GM03348 (cell line): ENCODE measurements at places on chromosomes 1 and 21.

GRCh38 chr1:55050283-55050682 lies 10.9 kb downstream of the PCSK9 start:
- peak; percentile 77 for DNase-seq

DNA sequence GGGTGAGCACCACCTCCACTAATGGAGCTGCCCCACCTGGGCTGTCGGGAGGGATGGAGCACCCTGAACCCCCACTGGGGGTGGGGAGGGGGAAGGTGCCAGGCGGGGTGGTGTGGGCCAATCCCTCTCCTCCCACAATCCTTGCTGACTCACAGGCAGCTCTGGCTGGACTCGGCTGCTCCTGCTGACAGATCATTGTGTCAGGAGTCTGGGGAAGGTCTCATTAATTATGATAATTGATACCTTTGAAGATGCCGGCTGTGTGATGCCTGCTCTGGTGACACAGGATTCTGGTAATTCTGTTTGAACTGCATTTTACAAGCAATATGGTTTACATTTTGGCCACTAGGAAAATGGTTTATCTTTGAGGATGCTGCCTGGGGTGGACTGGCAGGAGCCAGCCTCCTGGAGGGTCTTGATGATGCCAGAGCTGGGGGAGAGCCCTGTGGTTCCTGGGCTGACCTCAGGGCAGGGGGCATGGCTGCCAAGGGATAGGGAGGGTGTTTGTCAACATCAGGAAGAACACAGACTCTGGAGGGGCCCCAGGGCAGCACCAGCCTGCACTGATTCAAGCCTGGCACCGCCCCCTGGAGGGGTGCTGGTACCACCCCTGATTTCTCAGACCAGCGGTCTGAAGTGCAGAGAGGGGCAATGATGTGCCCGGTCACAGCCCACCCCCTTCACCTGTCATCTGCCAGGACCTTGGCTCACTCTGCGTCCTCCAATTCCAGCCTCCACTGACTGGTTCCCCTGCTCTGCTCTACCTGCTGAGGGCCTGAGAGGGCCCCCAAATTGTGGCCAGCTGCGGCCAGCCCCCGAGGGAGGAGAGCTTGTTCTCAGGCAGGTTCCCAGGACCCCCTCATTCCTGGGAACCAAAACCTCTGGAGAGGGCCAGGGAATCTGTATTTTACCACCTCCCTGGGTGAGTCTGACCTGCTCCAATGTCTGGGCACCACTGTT lies 338.8 kb downstream of the MATN1 start:
- DNase-seq, result no peak

- peak; percentile 51 for DNase-seq
Measured at GRCh38 chr1:221801773-221802516, 60.1 kb upstream of the DUSP10 start.

- no peak for DNase-seq
Measured at GRCh38 chr21:18265944-18266343, 21.3 kb downstream of the CHODL start.

DNA sequence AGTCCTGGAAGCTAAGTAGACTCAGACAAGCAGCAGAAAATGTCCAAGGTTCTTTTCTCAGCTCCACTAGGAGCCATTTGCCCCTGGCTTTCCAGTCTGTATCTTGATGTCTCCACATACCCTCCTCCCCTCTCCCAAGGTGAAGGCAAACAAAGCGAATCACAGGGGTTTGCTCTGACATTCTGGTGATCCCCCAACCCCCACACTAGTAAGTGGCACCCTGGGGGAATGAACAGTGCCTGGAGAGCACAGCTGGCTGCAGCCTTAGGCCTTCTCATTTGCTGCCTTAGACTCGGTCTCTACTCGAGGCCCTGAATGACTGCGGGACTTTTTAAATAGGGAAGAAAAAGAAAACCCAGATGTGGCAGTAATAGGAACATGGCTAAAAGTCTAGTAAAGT lies 15.3 kb downstream of the ERI3 start:
- DNase-seq, result no peak

GRCh38 chr1:243301059-243301458 lies 45.2 kb downstream of the SDCCAG8 start:
- DNase-seq, result no peak

DNA sequence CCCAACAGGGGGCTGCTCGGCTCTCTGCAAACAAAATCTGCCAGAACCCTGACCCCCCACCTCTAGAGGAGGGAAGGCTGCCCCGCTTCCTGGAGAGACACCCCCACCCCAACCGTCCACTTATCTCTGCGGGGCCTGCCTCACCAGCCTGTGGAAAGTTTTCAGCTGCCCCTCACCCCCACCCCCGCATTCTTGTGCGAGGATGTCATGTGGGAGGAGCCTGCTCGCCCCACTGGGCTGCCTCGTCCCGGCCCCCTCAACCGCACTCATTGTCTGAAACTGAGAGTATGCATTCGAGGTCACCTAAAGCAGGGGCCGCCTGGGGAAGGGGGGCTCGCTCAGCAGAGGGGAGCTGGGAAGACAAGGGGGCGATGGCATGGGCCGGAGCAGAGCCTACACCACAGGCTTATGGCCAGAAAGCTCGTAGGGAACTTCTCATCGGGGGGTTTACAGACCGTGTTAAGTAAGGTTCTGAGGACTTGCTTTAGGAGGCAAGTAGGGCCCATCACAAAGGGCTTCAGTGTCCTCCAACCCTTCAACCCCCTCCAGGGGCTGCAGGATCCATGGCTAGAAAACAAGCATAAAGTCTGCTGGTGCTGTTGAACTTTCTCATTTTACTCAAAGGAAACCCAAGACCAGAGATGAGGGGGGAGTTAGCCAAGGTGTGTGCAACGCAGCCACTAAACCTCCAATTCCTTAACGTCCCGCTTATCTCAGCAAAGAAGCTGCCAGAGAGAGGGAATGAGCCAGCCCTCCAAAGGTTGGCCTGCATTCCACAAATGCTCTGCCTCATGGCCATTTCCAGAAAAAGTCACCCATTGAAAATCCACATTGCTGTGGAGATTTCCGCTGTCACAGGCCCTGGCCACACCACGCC lies 9.4 kb downstream of the EPHA2 start:
- peak; percentile 96 for DNase-seq

GRCh38 chr1:6489383-6489765 lies 2.1 kb downstream of the PLEKHG5 start:
- no peak for DNase-seq

- no peak for DNase-seq
Measured at GRCh38 chr1:1669468-1670440, 10.9 kb upstream of the CDK11B start.

GRCh38 chr1:247421074-247421473 lies 5.1 kb downstream of the NLRP3 start:
- no peak for DNase-seq

DNA sequence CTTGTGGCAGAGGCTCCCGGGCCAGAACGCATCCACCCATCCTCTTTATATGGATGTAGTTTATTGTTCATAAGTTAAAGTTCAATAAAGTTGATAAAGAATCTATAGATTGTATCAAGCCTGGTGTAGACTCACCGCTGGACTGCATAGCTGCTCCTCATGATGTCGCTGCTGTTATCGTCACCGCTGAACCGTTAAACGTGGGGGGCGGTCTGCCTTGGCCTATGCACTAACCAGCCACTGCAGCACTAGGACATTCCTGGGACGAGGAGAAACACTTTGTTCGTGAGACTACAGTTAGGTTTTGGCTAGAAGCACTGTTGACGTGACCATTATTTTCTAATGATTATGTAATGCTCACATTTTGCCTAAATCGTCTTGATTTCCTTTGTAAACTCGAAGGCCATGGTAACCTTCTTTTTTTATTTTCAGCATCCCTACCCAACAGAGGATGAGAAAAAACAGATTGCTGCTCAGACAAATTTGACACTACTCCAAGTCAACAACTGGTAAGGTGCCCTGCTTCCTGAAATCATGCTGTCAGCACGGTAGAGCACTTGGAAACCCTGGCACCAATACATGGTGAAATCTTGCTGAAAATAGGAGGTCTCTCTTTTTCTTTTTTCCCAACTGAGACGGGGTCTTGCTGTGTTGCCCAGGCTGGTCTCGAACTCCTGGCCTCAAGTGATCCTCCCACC lies 50.2 kb downstream of the PKNOX1 start:
- no peak for DNase-seq

GRCh38 chr1:208043691-208044181 lies 132.8 kb upstream of the CD34 start:
- no peak for DNase-seq

- no peak for DNase-seq
Measured at GRCh38 chr1:66506991-66507390, 27.0 kb upstream of the SGIP1 start.

- no peak for DNase-seq
Measured at GRCh38 chr1:222784916-222785315, 29.9 kb upstream of the DISP1 start.

DNA sequence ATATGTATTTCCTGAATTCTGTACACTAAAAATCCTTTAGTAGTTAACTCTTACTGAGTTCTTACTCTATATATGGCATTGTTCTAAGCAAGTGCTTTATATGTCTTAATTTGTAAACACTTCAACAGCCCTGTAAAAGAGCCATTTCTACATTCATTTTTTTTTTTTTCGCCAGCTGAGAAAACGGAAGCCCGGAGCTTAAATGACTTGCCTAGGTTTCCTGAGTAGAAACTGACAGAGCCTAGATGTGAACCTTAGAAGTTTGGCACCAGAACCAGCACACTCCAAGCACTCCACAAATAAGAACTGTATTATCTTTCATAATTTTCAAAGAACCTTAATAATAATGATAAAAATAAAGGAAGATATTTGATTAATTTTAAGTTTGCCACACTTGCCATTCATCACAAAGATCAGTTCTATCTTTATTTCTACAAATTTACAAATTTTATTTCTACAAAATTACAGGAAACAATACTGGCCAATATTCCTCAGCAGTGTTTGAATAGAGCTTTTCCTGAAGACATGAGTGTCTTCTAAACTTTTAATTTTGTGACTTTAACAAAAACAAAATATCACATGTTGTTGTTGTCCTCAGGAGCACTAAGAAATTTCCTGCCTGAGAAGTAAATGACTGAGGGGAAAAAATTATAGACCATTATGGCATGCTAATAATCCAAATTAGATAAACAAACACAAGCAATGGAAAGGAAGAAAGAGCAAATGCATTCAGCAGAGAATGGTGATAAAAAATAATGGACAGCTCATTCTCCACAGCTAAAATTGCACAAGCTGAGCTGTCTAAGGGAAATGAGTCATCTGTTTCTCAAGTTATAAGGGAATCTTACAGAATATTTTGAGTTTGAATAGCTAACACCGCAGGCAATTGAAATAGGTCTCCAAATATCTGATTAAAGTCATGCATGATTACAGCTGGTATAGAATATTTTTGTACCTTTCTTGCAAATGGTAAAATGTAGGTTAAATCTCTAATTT lies 71.2 kb downstream of the DPYD start:
- DNase-seq, result peak; percentile 81

DNA sequence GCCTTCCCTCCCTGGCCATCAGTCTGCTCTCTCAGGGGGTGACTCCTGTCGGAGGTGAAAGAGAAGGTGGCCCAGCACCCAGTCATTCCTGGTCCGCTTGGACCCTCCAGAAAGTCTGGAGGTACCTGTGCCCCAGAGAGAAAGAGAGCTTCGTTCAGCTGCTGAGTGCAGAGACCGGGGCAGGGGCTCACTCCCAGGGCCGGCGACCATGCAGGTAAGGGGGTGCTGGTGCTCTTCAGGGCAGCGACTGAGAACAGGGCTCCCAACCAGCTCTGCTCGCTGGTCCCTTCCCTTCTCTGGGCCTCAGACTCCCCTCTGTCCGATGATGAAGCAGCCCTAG lies 30.1 kb downstream of the HSPG2 start:
- DNase-seq, result no peak

GRCh38 chr1:224175617-224176016 lies 7.4 kb upstream of the DEGS1 start:
- no peak for DNase-seq

- DNase-seq, result no peak
Measured at GRCh38 chr1:110059133-110059863, 11.2 kb downstream of the ALX3 start.

DNA sequence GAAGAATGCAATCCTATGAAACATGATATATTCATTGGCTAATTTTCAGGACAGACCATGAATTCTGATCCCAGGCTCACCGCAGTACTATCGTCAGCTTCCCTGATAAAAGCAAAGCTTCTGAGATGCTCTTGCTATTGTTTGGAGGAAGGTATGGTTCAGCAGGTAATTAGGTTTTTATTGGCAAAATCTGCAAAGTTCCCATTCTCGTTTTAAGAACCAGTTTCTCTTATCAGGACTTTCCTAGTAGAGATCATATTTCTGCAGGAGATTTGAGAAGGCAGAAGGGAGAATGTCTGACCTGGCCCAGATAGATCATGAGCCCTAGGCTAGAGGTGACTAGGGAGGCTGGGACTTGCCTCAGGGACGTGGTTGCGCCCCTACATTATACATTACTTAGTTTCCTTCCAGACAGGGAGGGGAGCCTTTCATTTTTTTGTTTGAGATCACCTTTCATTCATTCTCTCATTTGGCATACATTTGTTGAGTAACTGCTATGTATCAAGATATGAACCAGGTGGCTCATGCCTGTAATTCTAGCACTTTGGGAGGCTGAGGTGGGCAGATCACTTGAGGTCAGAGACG lies 108.8 kb downstream of the NRIP1 start:
- no peak for DNase-seq

DNA sequence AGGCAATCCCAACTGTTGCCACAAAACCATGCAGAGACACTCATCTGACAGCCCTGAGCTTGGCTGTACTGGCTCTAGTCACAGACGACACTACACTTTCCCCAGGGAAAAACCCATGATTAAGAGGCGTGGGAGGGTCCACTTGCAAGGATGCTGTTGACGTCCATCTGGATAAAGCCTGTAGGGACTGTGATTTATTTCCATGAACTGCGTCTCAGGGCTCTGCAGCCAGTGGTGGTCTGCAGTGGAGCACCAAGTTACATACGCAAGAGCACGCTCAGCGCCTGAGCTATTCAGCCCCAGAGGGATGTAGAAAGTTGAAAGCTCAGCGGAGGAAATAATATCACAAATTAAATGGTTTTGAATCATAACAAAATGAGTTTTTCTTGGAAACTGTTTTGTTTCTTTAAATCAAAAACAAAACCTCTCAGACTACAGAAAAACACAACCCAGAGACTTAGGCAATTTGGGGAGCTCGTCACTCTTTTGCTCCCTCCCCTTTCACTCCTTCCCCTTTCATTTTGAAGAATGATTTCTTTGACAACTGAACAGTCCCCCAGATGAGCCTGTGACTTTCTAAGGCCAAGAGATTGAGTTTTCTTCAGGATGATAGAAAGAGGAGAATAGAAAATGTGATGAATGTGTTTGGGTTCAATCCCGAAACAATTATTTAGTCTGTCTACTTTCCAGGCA lies 71.2 kb downstream of the NGF start:
- DNase-seq, result no peak

GRCh38 chr1:154405747-154406571 lies 816 bp downstream of the IL6R start:
- DNase-seq, result peak; percentile 68

- DNase-seq, result no peak
Measured at GRCh38 chr1:245177071-245177900, 22.5 kb downstream of the KIF26B start.

DNA sequence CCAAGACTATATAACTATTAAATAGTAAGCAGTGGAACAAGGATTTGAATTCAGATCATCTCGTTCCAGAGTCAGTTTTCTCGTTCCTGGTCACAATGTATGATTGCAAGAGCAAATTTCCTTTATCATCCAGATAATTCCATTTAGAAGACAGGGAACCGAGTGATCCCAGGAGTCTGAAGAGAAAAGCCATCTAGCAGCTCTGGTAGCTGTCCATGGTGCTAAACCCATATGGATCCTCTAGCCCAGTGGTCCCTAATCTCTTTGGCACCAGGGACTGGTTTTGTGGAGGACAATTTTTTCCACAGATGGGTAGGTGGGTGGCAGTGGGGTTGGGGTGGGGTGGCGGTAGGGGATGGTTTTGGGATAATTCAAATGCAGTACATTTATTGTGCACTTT lies 229.4 kb downstream of the PTPRU start:
- no peak for DNase-seq
